ENCODE measurements at places on chromosomes 2 and 18. TPM values are rescaled to one million over a fixed set of nuclear protein-coding genes. Genes with fewer than 3 reads are reported as not detected.

Gene PLEKHH2
- 1.8 TPM for polyA plus RNA-seq

Gene SGPP2
- 2.3 TPM for polyA plus RNA-seq

Gene SERPINB7
- polyA plus RNA-seq: 5.2 TPM

Gene SPP2
- polyA plus RNA-seq: not detected

Gene ABCG5
- not detected for polyA plus RNA-seq

Gene TM4SF20
- polyA plus RNA-seq: not detected

Gene COL4A3
- polyA plus RNA-seq: 0.44 TPM

Gene ALPI
- not detected for polyA plus RNA-seq

Gene MAP3K19
- polyA plus RNA-seq: not detected

Gene C1QL2
- polyA plus RNA-seq: not detected

Gene CRYGC
- not detected for polyA plus RNA-seq

Gene ZEB2
- 48.0 TPM for polyA plus RNA-seq

Gene UGT1A1
- not detected for polyA plus RNA-seq

Gene ALLC
- polyA plus RNA-seq: not detected

Gene NFATC1
- polyA plus RNA-seq: 8.2 TPM

Gene GKN2
- polyA plus RNA-seq: 28.0 TPM

Gene UGT1A10
- 2.2 TPM for polyA plus RNA-seq

Gene TCF23
- polyA plus RNA-seq: not detected

Gene MPHOSPH10
- polyA plus RNA-seq: 25.1 TPM

Gene ERFE
- polyA plus RNA-seq: 0.13 TPM

Gene IL36A
- not detected for polyA plus RNA-seq

Gene SLC9A4
- 18.0 TPM for polyA plus RNA-seq

Gene TUBB8B
- polyA plus RNA-seq: 0.78 TPM

Gene LRRC30
- not detected for polyA plus RNA-seq

Gene EFR3B
- 0.10 TPM for polyA plus RNA-seq

Gene DSEL
- polyA plus RNA-seq: 0.93 TPM

Gene SLC38A11
- polyA plus RNA-seq: 1.5 TPM

Gene NT5C1B
- polyA plus RNA-seq: not detected

Gene NOSTRIN
- polyA plus RNA-seq: 13.3 TPM

Gene SERPINB11
- polyA plus RNA-seq: not detected
